IPS DF 19.7 (cell line): ENCODE measurements at places on chromosomes 11 and 22.

DNA sequence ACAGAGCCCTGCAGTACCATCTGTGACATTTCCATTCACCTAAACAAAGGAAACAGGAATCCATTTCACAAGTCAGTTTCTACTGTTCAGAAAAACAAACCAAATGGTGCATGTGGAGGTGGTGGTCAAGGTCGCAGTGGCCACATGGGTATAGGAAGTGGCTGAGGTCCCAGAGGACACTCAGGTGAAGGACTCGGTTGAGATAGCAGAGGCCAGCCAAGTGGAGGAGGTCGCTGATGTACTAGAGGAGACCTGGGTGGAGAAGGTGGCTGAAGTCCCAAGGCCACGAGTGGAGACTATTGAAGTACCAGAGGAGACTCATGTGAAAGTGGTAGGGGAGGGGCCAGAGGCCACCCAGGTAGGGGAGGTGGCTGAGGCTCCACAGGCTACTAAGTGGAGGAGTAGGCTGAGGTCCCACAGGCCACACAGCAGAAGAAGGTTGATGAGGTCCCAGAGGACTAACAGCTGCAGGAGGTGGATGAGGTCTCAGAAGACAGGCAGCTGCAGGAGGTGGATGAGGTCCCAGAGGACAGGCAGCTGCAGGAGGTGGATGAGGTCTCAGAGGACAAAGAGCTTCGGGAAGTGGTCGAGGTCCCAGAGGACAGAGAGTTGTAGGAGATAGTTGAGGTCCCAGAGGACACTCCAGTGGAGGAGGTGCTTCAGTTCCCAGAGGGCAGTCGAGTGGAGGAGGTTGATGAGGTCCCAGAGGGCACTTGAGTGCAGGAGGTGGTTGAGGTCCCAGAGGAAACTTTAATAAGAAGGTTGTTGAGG, 40.2 kb downstream of the ZNF195 start:
- DNase-seq: no peak

DNA sequence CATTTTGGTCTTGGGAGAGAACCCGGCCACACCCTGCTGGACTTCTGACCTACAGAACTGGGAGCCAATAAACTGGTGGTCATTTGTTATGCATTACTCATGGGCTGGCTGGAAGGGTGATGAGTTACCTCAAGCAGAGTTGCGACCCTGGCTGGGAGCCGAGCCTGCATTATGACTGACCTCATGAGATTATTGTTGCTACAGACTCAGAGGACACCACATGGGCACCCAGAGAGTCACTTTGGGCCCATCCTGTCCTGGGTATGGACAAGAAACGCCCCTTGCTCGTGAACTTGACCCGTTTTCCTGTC, 531.7 kb downstream of the TBC1D22A start:
- no peak for DNase-seq

DNA sequence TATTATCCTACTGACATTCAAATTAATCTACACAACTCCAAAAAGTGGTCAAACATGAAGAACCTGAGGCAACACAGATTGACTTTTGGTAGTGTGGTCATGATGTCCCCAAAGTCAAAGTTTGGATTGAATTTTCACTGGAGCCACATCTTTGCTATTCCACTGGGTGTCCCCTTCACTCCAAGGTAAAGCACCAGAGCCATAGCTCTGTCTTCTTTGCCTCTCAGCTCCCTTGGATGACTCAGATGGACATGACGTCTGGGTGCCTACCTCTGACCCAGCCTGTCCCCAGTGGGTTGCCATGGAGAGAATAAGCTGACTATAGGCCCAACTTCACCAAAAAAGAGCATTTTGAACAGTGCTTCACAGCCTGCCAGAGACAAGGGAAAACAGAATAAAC, 57.4 kb upstream of the ARHGAP42 start:
- DNase-seq: no peak

DNA sequence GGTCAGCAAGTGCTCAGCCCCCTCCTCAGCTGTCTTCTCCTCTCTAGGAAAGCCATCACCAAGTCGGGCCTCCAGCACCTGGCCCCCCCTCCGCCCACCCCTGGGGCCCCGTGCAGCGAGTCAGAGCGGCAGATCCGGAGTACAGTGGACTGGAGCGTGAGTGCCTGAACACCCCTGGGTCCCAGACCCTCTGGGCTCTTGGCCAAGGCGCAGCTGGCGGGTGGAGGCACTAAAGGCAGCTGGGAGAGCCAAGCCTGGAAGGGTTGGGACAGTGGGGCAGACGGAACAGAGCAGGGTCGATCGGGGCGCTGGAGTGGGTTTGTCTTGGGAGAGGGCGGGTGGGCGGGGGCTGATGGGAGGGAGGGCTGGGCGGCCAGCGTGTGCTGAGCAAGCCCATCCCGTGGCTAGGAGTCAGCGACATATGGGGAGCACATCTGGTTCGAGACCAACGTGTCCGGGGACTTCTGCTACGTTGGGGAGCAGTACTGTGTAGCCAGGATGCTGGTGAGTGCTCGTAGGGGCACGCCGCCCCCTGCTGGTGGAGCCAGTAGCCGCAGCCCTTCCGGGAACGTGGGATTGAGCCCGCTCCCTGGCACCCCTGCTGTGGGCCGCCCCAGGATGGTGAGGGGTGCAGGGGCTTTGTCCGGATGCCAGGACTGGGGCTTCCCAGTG, 14.1 kb upstream of the MDK start:
- DNase-seq: no peak

- no peak for DNase-seq
These were observed 9.8 kb upstream of the MPEG1 start for GRCh38 chr11:59222464-59223060.

DNA sequence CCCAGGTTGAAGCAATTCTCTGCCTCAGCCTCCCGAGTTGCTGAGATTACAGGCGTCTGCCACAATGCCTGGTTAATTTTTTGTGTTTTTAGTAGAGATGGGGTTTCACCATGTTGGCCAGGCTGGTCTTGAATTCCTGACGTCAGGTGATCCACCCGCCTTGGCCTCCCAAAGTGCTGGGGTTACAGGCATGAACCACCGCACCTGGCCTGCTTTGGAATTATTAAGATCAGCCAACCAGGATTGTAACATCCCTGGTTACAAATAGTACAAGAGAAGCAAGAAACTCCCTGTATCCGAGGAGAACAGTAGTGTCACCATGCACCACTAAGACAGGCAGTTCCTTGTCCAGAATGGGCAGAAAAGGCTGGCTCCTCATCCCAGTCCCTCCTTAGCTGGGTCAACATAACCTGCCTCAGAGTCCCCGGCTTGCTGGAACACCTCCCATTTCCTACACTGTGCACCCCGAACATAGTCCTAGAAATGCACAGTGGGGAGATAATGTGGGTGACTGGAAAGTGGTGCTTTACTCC, 77.2 kb upstream of the INCENP start:
- no peak for DNase-seq

- DNase-seq: no peak
These were observed 320.9 kb upstream of the CCDC179 start for GRCh38 chr11:23181022-23181807.

DNA sequence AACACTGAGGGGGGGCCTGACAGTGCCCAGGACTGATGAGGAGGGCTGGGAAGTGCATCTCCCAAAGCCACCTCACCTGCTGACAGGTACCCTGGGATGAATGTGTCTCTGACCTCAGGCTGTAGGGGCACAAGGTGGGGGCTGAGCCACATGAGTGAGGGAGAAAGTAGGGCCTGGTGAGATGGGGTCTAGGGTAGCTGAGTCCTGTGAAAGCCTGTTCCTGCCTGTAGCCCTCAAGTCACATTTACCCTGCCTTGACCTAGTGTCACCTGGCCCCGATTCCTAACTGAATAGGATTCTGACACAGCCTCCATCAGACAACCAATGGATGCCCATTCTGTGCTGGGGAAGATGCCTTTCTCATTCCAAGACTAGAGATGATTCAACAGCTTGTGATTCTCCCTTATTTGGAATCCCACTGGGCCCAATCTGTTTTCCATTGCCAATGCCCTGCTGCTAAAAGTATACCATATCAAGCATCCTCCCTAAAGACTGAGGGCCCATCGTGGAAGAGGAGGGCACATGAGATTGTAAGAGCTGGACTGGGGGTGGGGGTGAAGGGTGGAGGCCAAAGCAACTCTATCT, 11.1 kb upstream of the RFPL1 start:
- DNase-seq: no peak

DNA sequence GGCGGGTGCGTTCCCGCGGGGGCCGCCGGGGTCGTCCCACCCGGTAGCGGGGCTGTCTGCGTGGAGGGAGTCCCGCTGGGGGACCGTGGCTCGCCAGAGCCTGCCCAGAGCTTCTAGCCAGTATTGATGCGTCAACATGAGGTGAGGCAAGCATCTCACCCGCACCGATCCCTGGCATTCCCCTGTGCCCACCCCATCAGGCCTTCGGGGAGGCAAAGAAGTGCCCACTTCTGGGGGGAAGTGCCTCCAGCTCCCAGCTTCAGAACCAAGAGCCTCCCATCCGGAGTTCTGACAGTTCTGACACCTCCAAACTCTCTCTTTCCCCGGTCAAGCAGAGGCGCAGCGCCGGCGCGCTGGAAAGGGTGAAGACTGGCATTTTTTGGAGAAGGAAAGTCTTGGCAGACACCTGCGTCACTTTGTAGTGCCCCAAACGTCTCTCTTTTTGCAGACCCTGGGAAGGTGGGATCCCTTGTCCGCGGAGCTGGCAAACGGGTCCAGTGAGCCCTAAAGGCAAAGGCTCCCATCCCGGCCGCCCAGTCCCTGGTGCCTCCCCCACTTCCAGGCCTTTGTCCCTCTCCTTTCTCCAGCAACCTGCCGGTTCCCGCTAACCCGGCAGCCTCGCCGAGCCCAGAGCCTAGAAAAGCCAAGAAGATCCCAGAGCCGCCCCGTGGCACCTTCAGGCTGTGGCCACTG, 3.2 kb upstream of the PAX6 start:
- DNase-seq: no peak

DNA sequence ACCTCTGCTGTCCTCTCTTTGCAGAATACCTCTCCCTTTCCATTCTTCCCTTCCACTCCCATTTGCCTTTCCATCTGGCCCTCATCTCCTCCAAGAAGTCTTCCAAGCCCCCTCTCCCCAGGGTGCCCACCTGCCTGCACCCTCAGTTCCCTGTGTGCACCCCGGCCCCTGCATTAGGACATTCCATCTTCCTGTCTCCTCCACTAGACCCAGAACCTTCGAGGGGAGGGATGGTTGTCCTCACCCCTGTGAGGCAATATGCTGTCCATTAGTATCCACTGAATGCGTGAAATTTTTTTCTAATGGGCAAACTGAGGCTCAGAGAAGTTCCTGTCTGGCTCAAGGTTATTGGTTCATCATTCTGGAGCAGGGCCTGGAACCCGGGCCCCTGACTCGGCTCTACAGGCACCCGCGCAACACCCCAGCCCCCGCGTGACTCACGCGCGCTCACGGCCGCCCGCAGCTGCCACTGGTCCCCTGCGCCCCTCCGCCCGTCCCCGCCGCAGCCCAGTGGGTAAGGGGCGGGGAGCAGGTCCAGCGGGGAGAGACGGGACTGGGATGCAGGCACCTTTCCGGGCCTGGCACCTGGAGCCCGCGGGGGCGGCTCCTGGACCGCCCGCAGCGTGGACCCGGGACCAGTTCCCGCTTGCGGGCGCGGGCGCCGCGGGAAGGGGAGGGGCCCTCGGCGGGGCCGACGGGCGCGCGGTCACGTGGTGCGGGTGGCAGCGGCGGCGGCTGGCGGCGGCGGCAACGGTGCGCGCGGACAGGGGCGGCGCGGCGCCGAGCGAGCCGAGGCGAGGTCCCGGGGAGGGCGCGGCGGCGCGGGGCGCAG, 7.0 kb downstream of the SEPTIN3 start:
- no peak for DNase-seq

- no peak for DNase-seq
These were observed 780.9 kb downstream of the BRD1 start for GRCh38 chr22:49046546-49047361.

GRCh38 chr11:62142043-62142375, 18.2 kb downstream of the INCENP start:
- no peak for DNase-seq

DNA sequence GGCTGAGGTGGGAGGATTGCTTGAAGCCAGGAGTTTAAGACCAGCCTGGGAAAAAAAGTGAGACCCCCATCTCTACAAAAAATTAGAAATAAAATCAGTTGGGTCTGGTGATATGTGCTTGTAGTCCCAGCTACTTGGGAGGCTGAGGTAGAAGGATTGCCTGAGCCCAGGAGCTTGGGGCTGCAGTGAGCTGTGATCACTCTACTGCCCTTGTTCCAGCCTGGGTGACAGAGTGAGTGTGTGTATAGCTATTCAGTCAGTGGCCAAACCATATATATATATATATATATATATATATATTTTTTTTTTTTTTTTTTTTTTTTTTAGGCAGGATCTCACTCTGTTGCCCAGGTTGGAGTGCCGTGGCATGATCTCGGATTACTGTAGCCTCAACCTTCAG, 24.5 kb downstream of the ADM start:
- DNase-seq: no peak

GRCh38 chr11:16791191-16791961, 52.9 kb downstream of the C11orf58 start:
- no peak for DNase-seq

- no peak for DNase-seq
These were observed 86.4 kb upstream of the SHISAL1 start for GRCh38 chr22:44398856-44399837.

GRCh38 chr11:9535189-9535781, 38.2 kb upstream of the WEE1 start:
- DNase-seq: peak; percentile 42

DNA sequence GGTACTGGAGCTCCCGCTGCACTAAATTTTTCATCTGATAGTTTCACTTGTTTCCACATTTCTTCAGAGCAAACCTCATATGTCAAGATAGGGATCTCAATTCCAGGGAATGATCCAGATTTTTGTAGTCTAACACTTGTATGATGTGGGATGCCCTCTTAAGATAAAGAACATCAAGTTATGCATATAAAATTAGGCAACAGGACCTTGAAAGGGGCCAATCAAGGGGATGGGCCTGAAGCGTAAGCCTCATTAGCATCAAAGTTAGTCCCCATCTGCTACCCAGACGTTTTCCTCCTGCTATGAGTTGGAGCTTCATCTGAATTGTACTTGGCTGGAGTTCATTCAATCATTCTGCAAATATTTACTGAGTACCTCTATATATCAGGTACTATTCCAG, 17.5 kb downstream of the PDGFD start:
- no peak for DNase-seq

GRCh38 chr11:130829920-130830511, 86.3 kb downstream of the SNX19 start:
- DNase-seq: no peak

DNA sequence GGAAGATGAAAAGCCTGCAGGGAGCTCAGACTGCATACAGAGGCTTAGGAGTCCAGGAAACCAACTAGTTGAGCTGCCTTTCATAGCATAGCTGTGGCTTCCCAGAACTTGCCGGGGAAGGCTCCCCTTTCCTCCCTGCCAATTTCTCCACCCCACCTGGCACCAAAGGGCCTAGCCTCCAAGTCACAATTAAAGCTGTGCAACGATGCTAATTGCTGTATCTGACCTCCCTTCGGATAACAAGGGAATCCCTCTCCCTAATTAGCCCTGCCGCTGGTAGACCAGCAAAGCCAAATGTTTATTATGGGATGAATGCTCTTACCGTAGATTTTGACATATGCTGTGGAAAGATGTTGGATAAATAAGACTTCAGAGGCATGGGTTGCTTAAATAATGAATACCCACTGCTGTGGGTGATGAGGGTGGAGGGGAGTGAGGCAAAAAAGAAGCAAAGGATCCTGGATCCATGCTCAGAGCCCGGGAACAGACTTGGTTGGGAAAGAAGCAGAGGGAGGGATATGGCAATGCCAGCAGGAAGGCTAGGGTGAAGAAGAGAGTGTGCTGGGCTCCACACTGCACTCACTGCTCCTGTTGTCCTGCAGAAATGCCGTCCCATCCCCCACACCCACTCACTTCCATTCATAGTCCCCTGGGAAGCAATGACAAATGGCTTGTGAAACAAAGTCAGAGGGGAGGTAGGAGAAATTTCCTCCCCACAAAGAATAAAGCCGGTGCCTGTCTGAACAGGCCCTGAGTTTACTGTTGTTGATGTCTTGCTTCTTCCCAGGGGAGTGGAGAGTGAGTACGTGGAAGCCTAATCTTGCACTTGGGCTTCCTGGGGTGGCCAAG, 608.1 kb upstream of the CADM1 start:
- DNase-seq: no peak
